ENCODE measurements at places on chromosomes 2 and 18.

DNA sequence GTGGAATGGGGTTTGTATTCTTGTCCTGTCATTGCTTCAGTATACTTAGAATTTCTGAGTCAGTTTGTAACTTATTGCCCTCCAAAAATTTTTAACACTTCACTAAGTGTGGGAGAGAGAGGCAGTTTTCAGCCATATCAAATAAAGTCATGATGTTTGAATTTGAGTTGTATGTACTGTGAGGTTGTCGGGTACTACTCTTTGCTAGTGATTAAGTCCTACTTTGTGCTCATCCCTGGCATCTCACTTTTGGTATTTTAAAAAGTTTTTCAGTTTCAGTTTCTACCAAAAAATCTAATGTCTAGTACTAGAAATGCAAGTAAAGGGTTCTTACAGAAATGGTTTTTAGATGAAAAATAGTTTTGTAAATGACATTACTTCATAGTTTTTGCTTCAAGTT lies 40.7 kb downstream of the EIF5B start:
- DNase-seq = no peak

DNA sequence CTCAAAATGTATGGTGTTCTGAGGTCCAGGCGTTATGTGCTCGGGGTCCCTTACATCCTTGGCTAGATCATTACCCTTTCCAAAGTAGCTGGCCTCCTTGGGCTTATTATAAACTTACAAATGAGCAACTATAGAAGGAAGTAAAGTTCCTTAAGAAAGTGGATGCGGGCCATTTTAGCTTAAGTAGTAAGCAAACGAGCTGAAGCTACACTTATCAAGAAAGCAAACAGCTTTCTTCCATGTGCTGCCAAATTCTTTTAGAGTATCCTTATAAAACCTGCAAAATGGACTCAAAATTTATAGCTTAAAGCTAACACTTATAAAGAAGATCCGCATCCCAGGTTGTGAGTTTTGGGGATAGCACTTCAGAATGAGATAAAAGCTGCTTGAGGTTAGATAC lies 75.3 kb downstream of the ACTR3 start:
- DNase-seq = no peak

GRCh38 chr2:219416938-219417337 lies 1.2 kb upstream of the DES start:
- DNase-seq = no peak

DNA sequence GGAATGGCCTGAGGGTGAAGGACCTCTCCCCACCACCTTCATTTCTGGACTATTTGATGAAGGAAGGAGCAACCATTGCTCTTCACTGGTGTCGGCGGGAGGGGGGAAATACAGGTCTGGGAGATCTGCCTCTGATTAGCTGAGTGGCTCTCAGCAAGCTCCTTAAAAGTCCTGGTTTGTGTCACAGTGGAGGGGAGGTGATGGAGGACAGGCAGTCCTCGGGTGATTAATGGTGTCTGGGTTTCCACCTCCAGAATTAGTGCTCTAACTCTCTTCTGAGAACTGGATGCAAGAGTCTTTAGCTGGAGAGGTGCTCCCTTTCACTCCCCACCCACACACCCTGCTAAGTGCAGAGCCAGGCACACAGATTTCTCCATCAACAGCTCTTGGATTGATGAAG lies 83.2 kb downstream of the TTC32 start:
- no peak for DNase-seq

- no peak for DNase-seq
Measured at GRCh38 chr2:9573013-9573720, 17.5 kb upstream of the ADAM17 start.

GRCh38 chr2:217947383-217948350 lies 55.1 kb downstream of the TNS1 start:
- no peak for DNase-seq

GRCh38 chr2:2646433-2647051 lies 315.5 kb upstream of the MYT1L start:
- no peak for DNase-seq

DNA sequence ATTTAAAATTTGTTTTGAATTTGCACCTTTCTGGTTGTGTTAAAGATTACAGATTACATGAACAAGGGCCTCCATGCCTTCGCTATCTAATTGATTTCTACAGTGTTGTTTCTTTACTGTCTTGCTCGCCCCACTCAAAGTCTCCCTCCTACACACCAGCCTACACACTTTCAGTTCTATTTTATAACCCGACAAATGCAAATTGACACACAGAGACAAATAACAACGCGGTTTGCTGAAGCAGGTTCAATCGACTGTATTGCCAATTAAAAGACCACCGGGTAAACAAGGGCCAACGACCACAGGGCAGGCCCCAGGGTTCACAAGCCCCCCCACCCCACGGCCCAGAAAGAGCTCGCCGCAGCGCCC lies 869 bp downstream of the STARD7 start:
- no peak for DNase-seq

DNA sequence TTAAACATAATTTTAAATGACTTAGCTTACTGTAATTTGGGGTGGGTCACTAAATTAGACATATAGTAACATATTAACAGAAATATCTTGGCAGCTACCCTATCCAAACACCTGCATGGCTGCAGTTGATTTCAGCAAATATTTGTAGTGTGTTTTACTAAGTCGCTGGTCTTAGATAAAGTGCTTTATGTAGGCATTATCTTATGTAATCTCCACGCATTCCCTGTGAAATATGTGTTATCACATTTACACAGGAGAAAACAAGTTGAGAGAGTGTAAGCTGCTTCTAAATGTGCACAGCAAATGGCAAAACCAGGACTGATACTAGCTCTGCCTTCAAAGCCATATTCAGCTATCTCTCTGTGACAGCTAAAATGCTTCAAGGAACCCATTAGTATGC lies 72.0 kb downstream of the NYAP2 start:
- no peak for DNase-seq

DNA sequence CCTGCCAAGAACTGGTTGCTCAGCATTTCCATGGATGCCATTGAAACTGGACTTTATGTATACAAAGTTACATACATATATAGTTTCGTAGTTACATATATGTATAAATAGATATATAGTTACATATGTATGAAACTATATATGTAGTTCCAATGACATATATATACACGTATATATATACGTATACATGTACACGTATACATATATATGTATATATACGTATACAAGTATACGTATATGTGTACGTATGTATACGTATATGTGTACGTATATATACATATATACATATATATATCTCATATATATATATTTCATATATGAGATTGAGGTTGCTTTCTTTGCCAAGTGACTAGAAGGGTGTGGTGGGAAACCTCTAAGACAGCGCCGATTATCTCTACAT lies 10.6 kb upstream of the TMEM131 start:
- no peak for DNase-seq

DNA sequence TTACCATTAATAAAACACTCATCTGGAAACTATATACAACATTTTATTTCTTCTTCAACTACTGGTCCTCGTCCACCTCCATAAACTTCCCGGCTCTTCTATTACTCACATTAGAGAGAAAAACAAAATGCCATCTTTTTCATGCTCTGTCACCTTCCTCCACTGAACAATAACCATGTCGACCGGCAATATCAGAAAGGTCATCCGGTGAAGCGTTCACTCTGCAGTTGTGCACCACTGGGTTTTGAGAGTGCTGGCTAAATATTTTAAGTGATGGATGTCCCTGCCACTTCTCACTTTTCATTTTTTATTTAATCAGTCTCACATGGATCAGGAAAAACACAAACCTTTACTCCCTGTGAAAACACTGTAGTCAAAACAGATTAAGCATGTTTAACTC lies 48.2 kb downstream of the SPP2 start:
- DNase-seq = no peak

DNA sequence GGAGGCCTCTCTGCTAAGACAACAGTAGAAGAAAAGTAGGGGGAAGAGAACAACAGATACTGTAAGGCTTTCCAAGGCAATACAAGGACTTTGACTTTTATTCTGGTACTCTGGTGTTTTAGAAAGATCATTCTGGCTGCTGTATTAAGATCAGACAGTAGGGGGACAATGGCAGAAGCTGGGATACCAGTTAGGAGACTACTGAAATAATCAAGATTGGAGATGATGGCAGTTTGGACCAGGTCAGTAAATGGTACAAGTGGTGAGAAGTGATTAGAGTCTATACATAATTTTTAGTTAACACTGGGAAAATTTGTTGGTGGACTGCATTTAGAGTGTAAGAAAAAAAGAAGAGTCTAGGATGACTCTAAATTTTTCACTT lies 139.7 kb downstream of the ROCK1 start:
- no peak for DNase-seq

DNA sequence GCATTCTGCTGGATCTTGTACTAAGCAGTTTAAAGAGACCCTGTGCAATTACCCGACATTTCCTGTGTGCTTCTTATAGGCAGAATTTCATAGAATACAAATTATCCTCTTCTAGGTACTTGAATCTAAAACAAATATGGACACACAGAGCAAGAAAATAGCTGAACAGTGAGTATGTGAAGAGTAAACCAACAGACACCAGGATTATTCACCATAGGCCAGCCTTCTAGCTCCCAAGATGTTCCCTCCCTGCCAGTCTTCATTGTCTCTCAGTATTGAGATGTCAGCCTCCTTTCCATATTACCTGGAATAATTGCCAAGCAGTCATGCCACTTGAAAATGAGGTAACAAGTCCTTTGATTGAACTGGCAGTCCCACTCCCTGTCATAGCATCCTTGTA lies 187.1 kb downstream of the PTPRM start:
- DNase-seq = no peak

DNA sequence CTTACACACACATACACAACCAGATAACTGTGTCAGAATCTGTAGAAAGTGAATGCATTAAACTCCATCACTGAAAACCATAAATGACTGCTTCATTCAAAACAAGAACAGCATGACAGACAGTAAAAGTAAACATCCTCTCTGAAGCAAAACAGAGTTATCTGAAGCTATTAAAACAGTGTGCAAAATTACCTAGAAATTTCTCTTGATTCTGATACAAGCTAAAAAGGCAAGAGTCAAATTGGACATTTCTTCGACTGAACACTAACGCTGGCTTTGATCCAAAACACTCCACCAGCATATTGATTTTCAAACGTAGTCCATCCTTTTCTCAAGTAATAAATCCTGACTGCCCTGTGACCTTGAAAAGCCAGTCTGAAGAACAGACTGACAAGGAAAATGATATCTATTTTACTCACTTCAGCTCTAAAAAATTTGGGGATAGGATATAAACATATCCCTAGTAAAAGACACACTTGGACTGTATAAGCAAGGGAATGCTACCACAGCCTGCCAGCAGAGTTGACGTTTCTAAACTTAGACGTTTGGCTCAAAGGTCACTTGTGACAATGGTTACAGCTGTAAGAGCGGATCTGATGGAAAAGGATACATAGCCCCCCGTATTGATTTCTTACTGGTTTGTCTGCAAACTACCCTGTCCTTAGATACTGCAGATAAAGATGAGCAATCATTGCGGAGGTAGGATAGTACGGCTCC lies 128.9 kb upstream of the ITGB6 start:
- DNase-seq = no peak

DNA sequence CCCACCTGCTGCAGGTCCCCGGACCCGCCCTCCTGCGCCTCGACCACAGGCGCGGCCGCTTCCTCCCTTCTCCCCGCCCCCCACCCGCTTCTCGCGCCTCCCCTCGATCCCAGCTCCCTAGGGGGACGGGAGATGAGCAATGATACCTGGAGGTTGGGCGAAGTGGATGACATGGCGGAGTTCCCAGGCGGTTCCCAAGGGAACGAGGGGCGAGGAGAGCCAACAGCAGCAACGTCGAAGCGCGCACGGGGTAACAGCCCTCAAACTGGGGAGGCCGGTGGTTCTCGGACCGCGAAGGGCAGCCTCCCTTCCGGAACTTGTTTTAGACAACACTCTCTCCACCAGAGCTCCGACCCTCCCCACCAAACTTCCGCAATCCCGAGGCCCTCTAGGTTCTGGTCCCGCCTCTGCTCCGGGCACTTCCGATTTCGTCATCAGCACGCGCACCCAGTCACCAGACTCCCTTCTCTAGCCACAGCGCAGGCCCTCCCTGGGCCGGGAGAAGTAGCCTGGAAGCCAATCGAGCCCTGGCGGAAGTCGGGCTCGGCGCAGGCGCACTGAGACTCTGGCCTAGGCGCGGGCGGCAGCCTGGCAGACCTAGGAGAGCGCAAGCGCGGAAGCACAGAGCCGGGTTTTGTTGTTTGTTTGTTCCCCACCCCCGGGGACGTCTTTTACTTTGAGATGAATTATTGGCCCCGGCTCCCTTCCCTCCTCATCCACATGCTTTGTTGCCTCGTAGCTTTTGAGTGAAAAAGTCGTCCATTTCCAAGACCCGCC lies at the start of gene VPS4B:
TSS of gene VPS4B (minus strand) at position 390 of the 777 bp plus-strand sequence. CDS start at position 173, 217 bp downstream.
- peak; percentile 99 for DNase-seq

- DNase-seq = no peak
Measured at GRCh38 chr2:30192314-30192713, 39.0 kb upstream of the LBH start.

GRCh38 chr2:134600208-134600607 lies 118.6 kb downstream of the TMEM163 start:
- no peak for DNase-seq

GRCh38 chr18:424071-424661 lies 76.3 kb downstream of the COLEC12 start:
- peak; percentile 65 for DNase-seq

DNA sequence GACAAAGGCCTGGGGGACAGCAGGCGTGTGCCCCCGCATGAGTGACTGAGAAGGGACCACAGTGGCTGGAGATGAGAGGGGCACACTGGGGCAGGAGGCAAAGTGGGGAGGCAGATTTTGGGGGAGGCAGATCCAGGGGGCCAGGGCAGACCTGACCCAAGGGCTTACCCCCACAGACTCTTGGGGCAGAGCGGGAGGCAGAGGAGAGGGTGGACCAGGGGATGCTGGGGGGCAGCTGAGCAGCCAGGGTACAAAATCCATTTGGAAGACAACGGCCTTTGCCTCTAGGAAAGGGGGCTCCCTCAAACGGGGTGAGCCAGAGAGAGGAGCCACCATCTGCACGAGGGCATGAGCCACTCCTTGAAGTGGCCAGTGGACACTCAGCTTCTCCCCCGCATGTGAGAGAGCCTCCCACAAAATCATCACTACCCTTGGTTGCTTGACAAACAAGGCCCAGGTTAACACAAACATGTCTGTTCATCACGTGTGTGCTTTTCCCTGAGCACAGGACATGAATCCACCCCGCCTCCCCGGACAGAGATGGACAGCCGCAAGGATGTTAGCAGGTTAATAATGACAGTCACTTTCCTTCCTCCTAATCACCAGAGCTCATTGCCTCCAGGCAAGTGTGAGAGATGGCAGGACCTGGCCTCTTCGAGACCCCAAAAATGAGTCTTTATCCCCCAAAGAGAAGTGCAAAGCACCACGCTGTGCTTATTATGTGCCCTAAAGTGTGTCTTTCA lies 72.0 kb upstream of the RAB6C start:
- no peak for DNase-seq

- DNase-seq = no peak
Measured at GRCh38 chr2:233974530-233975071, 57.4 kb downstream of the TRPM8 start.

- no peak for DNase-seq
Measured at GRCh38 chr2:125471963-125472362, 1184.0 kb upstream of the GYPC start.

DNA sequence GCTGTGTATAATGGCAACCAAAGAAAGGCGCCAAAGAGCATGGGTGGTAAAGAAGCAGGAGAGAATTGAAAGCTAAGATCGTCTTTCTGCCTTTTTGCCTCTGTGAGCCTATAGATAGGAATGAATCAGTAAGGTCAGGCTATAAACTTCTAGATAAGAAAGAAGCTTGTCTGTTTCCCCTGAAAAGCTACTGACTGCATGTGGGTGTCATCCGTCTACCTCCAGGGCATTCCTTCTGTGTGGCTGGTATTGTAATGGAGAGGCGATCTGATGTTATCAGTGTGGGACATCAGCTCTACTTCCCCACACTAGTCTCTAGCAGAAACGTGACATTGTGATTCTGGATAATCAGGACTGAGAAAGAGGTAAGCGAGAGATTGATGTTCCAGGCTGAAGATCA lies 63.4 kb upstream of the PLA2R1 start:
- DNase-seq = no peak

All from left renal pelvis (tissue), 4 donors.